ENCODE measurements at places on chromosomes 5 and 9.

DNA sequence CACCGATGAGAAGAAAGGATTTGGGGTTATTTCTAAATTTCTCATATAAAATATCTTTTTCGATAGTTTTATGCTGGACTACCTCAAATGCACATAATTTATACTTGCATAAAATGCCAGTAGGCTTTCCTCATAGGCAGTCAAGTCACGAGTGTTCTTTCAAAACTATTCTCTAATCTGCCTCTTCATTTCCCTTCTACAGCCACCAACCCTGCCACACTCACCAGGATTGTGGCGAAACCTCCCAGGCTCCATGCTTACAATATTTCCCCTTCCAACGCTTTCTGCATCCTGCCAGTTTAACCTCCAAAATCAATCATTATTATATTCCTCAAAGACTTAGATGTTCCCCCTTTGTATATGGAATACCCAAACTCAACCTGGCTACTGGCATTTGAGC lies 65.4 kb downstream of the FRMD3 start:
- no peak for DNase-seq

- no peak for DNase-seq
Observed at GRCh38 chr5:172015346-172015745, 8.9 kb upstream of the FBXW11 start.

DNA sequence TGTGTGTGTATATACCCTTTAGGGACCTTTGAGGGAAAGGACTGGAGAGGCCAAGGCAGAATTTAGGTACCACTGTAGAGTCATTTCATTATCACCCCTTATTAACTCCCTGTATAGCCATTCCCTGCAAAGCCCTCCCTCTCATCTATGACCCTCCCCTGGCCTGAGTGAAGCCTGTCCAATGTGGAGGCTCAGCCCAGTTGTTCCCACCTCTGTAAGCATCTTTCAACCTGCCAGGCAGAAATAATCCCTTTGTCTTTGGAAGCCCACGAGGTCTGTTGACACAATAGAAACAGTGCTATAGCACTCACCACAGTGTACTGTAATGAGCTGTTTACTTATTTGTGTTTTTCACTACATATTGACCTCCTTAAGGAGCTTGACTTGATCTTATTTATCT lies 88.5 kb upstream of the SEMA6A start:
- DNase-seq = no peak

GRCh38 chr9:70517926-70518610 lies 103.6 kb upstream of the KLF9 start:
- no peak for DNase-seq

- DNase-seq = no peak
Observed at GRCh38 chr5:130286971-130287370, 382.7 kb downstream of the CHSY3 start.

GRCh38 chr9:78605041-78606000 lies 308.4 kb downstream of the PSAT1 start:
- DNase-seq = no peak

DNA sequence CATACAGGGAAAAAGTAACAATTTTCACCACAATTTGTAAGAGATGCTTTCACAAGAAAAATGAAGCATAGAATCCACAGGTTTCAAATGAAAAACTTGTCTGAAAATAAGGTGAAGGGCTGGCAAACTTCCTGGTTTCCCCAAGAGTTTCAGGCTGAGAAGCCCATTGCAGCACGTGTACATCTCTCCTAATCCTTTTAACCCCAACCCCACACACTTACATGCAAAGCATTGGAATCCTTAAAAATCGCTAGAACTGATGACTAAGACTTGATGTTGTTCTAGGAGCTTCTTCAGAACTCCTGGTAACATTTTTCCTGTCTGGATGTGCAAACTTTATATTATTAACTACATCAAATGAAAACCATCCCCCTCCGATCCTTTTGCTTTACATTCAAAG lies 317.8 kb upstream of the RGMB start:
- no peak for DNase-seq

DNA sequence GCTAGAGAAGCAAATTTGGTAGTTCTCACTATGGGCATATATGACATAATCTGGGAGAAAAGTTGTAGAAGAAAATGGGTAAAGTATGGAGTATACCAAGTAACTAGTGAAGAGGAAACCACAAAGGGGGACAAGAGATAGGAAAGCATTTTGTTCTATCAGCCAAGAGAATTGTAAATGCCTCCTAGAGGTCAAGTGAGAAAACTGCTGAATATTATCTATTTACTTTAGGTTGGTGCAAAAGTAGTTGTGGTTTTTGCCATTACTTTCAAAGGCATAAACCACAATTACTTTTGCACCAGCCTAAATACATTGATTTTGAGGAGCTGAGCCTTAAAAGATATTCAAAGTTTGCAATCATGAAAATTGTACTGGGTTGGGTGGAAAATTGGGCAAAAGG lies 126.7 kb upstream of the GRHPR start:
- DNase-seq = no peak

- DNase-seq = no peak
Observed at GRCh38 chr5:104764197-104764596, 1201.6 kb upstream of the NUDT12 start.

DNA sequence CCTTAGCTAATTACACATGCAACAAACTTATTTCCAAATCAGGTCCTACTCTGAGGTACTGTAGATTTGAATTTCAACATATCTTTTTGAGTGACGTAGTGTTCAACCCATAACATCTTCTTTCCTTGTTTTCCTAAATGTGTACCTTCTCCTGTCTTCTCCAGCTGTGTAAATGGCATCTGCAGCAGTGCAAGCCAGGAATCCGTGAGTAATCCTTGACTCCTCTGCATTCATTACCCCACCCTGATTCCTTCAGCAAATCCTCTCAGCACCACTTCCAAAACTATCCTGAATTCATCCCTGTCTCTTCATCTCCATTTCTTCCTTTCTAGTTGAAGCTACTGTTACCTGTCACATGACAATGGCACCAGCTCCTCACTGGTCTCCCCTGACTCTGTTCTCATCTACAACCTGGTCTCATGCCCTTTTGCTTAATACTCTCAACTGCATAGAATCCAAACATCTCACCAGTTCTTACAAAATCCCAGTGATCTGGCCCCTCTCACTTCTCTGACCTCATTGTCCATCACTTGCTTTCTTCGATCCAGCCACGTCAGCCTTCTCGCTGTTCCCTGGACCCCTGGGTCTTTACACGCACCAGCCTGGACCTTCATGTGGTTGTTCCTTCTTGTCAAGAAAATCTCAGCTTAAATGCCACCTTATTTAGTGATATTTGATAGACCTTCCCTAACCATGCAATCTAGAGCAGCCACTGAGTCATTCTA lies 14.6 kb upstream of the TRAF1 start:
- DNase-seq = no peak

GRCh38 chr5:173919443-173919842 lies 31.3 kb downstream of the CPEB4 start:
- no peak for DNase-seq

DNA sequence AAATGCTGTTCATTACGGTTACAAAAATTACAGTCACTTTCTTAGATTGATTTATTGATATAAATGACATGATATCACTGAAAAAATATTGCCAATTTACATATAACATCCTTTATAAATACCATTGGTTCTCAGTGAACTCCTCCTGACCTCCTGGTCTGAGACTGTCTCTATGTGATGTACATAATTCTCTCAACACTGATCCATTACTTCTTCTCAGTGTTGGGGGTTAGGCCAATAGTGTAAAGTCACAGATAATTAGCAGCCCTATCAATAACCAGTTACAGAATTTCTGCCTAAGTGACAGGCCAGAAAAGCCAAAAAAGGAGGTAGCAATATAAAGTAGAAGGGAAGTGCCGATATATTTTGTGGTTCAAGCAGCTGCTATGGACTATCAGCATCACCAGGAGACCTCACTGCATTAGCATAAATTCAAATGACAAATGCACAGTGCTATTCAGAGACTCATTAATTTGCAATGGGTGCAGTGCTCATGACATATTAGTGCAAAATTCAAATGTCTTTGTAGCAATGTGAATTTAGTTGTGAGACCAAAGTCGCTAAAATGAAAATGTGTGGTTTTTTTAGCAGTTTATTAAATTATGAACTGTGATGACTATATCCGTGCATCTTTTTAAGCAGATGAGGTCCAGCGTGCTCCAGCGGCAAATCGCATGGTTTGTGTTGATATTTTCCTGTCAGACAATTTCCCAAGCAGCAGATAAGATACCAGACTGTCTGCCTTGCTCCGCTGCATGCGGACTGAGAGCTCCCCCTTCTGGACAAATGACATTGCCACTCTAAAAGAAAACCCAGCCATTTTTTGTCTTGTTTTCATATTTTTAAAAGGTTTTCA lies 144.6 kb downstream of the CETN3 start:
- DNase-seq = peak; percentile 49

DNA sequence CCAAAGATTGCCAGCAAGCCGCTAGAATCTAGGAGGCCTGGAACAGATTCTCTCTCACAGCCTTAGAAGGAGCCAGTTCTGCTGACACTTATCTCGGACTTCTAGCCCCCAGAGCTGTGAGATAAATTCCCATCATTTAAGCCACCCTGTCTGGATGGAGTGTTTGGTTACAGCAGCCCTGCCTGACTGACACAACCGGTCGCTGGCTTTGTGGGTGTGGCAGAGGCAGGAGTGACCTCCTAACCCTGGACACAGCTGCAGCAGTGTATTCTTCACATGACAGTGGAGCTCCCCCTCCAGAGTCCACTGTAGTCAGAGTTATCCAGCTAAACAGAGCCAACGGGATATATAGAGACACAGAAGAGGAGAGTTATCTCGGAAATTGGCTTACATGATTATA lies 21.2 kb upstream of the IL17B start:
- no peak for DNase-seq

DNA sequence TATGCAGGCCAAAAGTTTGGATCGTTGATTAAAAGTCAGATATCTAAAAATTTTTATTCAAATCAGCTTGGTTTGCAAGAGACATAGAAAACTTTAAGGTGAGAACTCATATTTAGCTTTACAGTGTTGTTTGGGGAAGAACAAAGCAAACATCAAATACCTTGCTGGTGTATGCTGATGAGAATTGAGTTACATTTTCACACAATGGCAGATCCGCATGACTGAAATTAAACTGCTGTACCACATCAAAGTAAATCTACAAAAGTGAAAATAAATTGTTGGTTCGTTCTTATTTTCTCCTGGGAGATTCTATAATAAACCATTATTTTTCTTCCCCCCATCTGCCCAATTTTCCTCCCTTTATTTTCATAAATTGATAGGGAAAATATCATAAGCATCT lies 198.2 kb upstream of the PCSK5 start:
- no peak for DNase-seq

- no peak for DNase-seq
Observed at GRCh38 chr9:3023449-3023848, 179.6 kb upstream of the PUM3 start.

GRCh38 chr9:31275419-31275818 lies 1109.0 kb upstream of the ACO1 start:
- no peak for DNase-seq

- no peak for DNase-seq
Observed at GRCh38 chr9:78871452-78872331, 574.8 kb downstream of the PSAT1 start.

DNA sequence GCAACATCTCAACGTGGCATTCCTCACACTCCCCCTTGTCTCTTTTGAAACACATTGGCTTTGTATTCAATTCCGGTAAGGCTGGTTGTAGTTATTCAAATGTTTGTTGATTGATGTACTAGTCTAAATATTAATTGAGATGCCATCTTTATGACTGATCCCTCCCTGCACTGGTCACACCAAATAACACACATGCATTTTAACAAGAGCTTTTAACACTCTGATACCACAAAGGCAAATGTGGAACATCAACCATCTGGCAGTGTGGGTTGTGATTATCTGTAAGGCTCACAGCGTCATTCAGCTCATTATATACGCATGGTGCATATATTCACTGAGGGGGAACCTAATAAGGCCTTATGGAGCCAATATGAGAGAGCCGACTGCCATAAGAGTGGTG lies 305.0 kb downstream of the TENT4A start:
- no peak for DNase-seq

DNA sequence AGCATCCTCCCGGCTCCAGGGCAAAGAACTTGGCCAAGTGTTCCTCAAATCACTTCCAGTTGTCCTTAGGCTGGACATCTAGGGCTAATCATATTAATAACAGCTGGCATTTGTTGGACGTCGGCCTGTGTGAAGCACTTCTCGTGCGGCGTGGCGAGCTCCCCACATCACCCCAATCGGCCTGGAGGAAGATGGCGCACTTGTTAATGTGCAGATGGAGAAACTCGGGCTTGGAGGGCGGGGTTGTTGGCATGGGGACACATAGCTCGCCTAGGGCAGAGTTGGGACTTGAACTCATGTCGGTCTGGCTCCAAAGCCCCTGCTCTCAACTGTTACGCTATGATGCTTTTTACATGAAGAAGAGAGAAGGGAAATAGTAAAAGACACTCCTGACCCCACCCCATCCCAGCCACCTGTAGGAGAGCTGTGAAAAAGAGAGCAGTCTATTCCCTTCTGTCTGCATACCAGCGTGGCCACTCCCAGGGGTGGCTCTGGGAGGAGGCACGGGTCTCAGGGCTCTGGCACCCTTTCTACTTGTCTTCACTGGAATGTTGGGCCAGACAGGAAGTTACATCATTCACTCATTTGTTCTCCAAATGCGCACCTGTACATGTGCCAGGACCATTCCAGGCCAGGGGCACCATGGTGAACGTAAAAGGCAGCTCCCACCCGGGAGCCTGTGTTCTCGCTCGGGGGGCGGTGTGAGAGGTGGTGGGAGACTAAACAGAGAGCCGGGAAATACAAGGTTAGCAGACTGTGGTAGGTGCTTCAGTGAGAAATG lies 12.8 kb upstream of the NUP214 start:
- no peak for DNase-seq

DNA sequence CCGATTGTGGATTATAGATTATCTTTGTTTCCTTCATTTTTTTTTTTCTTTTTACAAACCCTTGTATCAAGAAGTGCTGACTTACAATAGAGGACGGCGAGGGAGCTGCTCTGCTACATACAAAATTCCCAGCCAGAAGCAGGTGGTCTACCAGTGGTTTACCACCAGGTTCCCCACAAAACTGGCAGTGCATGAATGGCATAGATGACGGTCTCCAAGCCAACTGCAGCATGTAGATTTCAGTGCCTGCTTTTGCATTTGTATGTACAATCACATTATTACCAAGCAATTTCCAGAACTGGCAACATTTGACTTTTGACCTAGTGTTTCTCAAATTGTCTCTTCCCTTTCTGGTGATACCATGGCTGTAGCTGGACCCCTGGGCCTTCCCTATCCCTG lies 84.0 kb downstream of the ACER2 start:
- DNase-seq = no peak

Measured in T-helper 2 cell (primary cell).